Hematopoietic multipotent progenitor cell treated with erythropoietin and hydrocortisone succinate and interleukin-3 and kit ligand, for 17 days (in vitro differentiated cells): ENCODE measurements at places on chromosomes 16 and 17.

GRCh38 chr16:10321407-10322387, 64.2 kb upstream of the ATF7IP2 start:
- DNase-seq, result no peak

- DNase-seq, result no peak
These were observed 81.1 kb downstream of the MAF start for GRCh38 chr16:79519448-79519847.

GRCh38 chr16:87951552-87952538, 611 bp downstream of the BANP start:
- DNase-seq, result peak; percentile 17

DNA sequence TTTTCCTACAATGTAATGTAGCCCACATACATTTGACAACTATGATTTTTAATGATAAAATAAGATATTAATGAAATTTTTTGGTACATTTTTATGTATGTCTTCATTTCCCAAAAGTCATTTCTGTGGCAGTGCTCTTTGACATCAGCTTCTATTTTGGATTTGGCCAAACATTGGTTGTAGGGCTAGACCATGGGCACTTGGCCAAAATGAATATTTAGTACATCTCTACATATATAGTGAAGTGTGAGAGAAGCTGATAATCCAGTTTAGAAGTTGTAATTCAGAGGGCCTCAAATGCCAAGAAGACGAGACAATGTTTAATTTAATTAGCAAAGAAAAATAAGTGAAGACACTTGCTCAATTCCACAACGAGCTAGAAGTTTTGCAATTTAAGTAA, 724.9 kb upstream of the SOX9 start:
- no peak for DNase-seq

DNA sequence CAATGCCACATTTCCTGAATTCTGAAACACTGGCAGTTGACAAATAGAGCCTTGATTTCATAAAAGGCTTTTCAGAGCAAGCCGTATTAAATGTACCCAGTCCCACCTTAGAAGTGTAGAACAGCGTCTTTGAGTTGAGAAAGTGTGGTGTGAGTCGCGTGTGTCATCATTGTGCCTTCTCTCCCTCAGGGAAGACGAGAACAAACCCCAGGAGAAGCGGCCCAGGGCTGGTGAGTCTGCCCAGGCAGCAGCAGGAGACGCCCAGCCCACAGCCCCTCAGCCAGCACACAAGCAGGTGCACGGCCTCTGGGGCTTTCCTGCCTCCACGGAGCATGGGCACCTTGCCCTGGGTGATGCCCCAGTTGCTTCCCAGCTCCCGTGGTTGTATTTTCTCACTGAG, 34.0 kb downstream of the CIBAR2 start:
- DNase-seq, result no peak

- peak; percentile 73 for DNase-seq
These were observed 11.0 kb downstream of the CYB561 start for GRCh38 chr17:63434951-63435571.

GRCh38 chr17:77470800-77471733, 330.3 kb downstream of the SEC14L1 start:
- no peak for DNase-seq
